Renal cortical epithelial cell (primary cell): ENCODE measurements at places on chromosomes 16 and 17. TPM values are rescaled to one million over a fixed set of nuclear protein-coding genes. Genes with fewer than 3 reads are reported as not detected.

- DNase-seq, result no peak
Observed at GRCh38 chr16:1057252-1057932, 15.2 kb upstream of the SSTR5 start.

DNA sequence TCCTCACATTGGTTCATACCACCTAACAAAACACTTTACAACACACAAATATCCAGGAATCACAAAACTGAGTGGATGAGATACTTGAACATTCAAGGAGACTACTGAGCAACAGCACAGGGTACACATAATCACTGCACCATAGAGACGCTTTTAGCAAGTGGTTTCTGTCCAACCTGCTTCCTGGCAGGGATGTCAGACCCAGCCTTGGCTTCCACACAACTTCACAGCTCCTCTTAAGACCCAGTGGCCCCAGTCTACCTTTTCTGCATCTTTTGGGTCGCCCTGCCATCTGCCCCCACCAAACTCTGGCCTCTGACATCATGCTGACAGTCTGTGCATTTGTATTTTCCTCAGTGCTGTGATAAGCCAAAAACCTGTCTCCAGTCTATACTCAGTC, 5.9 kb upstream of the CORO6 start:
- no peak for DNase-seq

DNA sequence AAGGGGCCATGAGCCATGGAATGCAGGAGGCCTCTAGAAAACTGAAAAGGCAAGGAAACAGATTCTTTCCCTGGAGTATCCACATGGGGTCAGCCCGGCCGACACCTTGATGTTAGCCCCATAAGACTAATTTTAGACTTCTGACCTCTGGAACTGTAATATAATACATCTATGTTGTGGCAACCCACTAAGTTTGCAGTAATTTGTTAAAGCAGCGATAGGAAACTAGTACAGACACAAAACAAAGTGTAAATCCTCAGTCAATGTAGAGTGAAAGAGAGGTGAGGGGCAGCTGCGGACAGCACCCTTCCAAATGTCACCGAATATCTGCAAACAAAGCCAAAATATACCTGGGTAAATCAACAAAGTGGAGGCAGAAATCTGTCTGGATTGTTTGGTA, 7.2 kb upstream of the SIAH1 start:
- DNase-seq, result no peak

DNA sequence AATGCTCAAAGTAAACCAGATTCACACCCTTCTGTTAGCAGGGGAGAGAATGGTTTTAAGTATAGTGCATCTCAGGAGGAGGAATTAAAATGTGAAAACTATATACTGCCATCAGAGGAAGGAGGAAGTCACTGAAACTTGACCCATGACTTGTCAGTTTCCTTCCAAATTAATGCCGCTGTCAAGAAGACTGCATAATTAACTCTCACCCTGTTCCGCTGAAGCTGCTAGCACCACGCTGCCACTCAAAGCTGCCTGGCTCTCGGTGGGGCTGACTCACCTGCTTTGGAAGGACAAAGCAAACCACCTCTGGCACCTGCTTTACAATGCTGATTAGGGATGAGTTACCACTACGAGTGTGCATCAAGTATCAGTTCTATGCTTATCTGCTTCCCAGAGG, 37.8 kb upstream of the ULK2 start:
- no peak for DNase-seq

GRCh38 chr16:35532576-35532975, 2073.2 kb downstream of the TP53TG3F start:
- DNase-seq, result no peak

GRCh38 chr16:24382762-24383407, 126.8 kb downstream of the CACNG3 start:
- DNase-seq, result no peak

- DNase-seq, result no peak
Observed at GRCh38 chr17:16466407-16466806, 25.6 kb downstream of the LRRC75A start.

- DNase-seq, result peak; percentile 1
Observed at GRCh38 chr16:88403794-88404581, 21.2 kb downstream of the ZNF469 start.

DNA sequence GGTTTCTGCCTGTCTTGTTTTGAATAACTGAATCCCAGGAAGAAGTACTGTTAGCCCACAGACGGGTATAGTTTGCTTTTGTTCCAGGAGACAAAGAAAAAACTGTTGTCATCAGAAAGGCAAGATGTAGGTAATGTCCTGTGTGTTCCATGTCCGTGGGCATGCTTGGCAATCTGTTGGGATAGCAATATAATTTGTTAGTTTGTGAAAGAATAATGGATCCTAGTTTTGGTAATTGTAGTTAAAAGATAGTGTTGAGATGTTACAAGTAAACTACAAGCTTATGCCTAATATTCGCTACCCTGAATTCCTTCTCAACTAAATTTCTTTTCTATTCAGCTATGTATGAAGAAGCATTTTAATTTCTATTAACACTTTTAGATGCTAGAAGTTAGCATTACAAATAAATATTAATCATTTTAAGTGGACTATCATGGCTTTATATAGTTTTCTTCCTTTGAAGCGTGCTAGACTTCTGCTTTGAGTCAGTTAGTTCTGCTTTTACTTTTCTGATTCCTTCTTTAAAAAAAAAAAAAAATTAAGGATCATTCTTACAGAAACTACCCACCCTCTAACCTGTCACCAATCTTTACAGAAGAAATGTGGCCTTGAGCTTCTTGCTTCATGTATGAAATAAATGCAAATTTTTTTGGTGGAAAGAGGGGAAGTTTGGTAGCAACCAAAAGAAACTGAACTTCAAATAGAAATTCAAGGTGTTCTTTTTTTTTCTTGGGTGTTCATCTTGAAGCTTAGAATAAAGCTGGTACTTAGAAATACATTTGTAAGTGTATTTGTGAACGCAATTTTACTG, 2.4 kb downstream of the EVI2A start:
- DNase-seq, result no peak

DNA sequence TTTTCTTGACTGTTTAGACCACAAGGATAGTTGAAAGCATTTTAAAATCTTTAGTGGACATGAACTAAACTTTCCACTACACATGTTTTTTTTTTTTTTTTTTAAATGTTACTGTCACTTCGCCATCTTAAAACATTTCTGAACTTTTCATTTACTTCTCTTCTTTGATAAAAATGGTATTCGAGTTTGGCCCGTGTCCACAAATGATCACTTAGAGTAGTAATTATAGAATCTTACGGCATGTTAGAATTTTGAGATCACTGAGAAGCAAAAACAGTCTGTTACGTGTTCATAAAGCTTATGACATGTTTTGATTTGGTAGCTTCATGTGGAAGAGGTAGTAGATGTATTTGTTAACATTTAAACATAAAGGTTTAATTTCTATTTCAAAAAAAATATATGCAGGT, 1.1 kb downstream of the NSRP1 start:
- no peak for DNase-seq

GRCh38 chr16:3089717-3090592, 9.1 kb downstream of the ZSCAN10 start:
- DNase-seq, result no peak

DNA sequence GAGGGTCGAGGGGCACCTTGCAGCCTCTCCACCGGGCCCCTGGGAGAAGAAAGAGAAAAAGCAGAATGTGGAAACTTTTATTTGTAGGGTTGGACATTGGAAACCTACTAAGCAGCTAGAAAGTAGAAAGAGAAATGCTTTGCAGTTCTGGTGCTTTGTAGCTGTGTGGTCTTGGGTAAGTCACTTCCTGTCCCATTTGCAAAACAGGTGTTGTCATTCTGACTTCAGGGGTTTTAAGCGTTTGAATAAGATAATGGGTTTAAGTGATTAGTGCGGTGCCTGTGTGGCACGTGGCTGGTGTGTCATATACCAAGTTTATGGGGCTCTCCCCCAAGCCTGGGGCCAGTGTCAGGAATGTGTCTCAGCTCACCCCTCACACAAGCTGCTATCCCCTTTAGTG, 1.6 kb downstream of the CA4 start:
- no peak for DNase-seq

DNA sequence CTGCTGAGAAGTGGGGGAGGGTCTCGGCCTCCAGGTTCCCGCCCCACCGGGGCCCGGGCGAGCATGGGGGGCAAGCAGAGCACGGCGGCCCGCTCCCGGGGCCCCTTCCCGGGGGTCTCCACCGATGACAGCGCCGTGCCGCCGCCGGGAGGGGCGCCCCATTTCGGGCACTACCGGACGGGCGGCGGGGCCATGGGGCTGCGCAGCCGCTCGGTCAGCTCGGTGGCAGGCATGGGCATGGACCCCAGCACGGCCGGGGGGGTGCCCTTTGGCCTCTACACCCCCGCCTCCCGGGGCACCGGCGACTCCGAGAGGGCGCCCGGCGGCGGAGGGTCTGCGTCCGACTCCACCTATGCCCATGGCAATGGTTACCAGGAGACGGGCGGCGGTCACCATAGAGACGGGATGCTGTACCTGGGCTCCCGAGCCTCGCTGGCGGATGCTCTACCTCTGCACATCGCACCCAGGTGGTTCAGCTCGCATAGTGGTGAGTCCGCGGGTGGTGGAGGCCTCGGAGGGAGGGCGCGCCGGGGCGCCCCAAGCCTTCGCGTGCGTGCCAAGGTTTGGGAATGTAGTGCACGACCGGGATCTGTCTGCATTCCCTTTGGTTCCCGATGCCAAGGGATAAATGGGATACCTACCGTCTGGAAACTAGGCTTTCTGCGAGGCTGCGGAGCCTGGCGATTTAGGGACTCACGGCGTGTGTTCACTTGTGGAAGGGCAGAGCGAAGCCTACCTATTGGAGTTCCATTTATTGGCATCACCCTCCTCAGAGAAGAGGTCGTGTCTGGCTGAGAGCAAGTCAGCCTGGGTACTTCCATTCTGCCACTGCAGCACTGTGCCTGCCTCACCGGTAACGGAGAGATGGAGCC, 1.0 kb downstream of the ZNRF1 start:
- no peak for DNase-seq

DNA sequence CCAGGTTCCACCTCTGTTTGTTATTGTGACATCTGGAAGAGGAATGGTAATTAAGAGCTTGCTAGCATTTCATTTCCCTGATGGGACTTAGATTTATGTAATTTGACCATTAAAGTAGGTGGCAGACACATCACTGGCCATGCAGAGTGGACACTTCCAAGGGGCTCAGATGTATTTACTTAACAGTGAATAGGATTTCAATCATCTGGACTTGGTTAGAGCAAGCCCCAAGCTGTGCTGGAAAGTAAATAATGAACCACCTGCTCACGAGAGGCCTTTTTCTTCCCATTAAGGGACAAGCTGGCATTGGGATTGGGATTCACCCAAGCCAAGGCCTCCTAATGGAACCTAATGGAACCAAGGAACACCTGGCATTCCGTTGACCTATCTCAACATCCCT, 395.3 kb downstream of the HS3ST4 start:
- DNase-seq, result no peak

DNA sequence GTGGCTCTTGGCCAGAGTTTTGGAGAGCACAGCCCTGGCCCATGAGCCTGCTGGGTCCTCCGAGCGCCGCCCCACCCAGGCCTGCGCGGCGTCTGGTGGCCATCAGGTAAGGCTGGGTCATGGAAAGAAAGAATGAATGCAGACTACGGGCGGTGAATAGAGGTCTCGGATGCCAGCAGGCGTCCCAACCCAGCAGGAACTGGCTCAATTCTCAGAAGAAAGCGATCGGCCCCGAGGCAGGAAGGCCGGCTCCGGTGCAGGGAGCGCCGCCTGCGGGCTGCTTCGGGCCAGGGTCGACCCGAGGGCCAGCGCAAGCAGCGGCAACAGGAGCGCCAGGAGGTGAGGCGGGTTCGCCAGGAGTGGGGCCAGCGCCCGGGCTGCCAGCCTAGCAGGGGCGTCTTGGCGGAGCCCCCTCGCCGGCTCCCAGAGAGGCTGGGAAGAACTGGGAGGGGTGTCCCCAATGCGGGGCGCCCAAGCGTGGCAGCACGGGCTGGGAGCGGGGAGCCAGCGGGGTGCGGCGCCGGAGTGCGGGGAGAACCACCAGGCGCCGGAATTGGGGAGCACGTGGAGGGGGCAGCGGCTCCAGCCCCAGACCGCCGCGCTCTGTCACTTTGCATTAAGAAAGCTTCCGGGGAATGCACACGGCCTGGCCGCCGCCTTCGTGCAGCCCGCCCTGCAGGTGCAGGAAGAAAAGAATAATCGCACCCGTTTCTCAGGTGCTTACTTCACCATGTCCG, 7.1 kb upstream of the TMC5 start:
- DNase-seq, result no peak

- peak; percentile 70 for DNase-seq
Observed at GRCh38 chr17:81685108-81685507, 1.3 kb downstream of the HGS start.

DNA sequence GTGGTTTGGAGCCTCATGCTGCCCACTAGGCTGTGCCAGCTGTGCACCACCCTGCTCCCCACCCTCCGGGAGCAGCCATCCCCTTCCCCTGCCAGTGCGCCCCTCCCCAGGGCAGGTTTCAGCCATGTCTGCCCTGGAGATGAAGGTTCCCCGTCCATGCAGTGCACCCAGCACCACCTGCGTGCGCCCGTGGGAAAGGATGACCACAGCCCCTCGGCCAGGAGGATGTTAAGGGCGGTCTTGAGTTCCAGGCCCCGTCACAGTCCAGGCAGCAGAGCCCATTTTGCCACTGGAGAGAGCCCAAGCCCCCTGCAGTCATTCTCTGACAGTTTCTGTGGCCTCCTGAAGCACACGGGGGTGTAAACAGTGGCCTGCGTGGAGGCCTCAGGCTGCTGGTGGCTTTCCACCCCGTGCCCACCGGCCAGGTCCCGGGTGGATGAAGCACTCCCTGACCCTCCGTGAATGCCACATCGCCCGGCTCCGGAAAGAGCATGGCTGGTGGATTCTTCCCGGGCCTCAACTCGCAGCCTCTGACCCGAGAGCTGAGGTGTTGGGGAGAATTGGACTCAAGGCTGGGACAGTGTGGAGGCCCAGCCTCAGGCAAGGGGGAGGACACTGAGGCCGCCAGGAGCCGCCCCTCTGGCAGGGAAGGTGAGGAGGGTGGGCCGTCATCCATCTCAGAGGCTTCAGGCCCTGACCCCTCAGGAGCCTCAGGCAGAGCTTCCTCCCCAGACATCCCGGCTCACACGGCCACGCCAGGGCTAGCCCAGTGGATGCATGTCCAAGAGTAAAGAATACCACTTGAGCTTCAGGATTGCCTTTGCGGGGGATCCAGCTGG, 69.7 kb upstream of the CHMP6 start:
- DNase-seq, result no peak

GRCh38 chr17:49132317-49132698, 261 bp upstream of the B4GALNT2 start:
- DNase-seq, result no peak

Gene TBC1D26
- total RNA-seq, result not detected in 2 replicates

Gene ITGAD
- total RNA-seq, result not detected in 2 replicates

Gene YBX2
- total RNA-seq, result 0.45 TPM in 1 of 2 replicates, not detected in the other

Gene FBXO39
- 0.20 TPM in 1 of 2 replicates, not detected in the other for total RNA-seq

Gene SLFN14
- not detected in 2 replicates for total RNA-seq

Gene PRKAR1A
- 297 and 322 TPM in 2 replicates for total RNA-seq

Gene TP53TG3
- total RNA-seq, result not detected in 2 replicates

Gene HSD17B1
- 0.30 and 0.69 TPM in 2 replicates for total RNA-seq

Gene CCL3
- total RNA-seq, result not detected in 2 replicates

Gene MEFV
- total RNA-seq, result 0.10 TPM in 1 of 2 replicates, not detected in the other
